Stromal cell of bone marrow (primary cell): ENCODE measurements at places on chromosomes 6 and 20.
A peak's percentile ranks its signal among the peaks of the same experiment; 100 is the strongest.

DNA sequence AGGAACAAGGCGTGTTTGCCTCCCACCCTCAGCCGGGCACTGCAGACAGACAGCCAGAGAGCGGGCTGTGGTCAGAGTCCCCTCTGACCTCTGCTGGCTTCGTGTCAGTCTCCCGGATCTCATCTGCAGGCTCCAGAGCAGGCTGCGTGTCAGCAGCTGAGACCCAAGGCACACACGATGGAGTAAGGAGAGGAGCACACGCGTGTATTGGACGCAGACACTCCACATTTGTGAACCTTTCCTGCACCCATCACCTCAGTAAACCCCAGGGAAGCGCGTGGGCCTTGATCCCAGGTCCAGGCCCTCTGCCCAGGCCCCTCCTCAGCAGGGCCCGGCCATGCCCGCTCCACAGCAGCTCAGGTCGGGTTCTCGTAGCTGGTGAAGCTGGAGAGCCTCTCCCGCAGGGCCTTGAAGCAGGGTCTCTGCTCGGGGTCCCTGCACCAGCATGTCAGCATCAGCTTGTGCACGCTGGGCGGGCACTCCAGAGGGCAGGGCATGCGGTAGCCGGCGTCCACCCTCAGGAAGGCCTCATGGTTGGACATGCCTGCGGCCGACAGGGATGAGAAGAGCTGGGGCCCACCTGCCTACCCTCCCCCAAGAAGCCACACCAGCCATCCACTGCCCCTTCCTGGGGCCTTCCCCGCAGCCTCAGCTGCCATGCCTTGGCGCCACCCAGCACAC is 7.9 kb downstream of the PTK6 start:
- DNase-seq, result no peak

DNA sequence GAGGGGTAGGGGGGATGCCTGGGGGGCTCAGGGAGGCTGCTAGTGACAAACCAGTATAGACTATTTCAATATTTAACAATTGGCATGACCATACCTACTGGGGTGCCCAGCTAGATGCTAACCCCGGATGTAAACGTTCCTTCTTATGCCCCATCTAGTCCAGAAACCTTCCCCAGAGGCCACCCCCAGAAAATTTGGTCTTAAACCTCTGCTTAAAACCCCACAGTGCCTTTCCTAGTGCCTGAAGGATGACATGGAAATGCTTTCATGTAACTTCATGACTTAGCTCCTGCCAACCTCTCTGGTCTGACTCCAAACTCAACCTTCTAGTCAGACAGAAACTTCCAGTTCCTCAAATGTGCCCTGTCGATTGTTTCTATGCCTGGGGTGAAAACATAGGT is 52.0 kb downstream of the JPH2 start:
- no peak for DNase-seq

GRCh38 chr20:47127999-47128398 is 228.5 kb downstream of the ZMYND8 start:
- no peak for DNase-seq

GRCh38 chr6:127566651-127567050 is 10.3 kb upstream of the C6orf58 start:
- no peak for DNase-seq

- peak; percentile 63 for DNase-seq
Measured at GRCh38 chr6:31462964-31463870, 34.7 kb upstream of the MICB start.
